ENCODE measurements at places on chromosomes 1 and 21.

DNA sequence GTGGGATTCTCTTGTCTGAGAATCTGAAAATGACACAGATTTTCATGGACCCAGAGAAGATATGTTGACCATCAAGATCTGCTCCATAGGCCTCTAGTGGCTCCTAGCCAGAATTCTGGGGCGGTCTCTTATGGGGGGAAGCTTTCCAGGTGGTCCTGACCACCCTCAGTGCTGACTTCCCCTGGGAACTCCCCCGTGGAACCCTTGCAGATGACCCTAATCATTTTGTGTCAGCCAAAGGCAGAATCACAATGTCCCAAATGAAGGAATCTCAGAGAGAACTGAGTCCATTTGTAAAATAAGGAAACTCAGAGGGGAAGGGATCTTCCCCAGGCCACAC lies 3.6 kb downstream of the HEYL start:
- no peak for DNase-seq

DNA sequence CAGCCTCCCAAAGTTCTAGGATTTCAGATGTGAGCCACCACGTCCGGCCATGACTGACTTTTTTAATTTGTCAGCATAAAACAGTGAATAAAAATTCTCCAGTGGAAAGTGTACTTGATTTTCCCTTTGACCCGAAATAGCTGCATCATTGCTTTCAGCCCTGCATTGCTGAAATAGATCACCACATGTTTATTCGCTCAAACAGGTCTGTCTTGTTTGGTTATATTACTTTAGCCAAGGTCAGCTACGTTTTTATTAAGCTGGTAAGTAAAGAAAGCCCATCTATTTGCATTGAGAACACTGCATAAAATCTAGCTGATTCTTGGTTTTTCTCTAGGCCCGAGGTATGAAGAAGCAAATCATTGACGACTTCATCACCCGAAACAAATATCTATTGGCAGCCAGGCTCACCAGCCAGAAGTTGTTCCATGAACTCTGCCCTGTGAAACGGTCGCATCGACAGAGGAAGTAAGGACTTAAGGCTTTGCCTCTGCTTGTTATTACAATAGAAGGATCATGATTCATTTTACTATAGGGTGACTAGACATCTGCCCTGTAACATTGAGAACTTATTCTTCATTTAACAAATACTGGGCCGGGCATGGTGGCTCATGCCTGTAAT lies 25.6 kb downstream of the AGMAT start:
- DNase-seq: no peak

DNA sequence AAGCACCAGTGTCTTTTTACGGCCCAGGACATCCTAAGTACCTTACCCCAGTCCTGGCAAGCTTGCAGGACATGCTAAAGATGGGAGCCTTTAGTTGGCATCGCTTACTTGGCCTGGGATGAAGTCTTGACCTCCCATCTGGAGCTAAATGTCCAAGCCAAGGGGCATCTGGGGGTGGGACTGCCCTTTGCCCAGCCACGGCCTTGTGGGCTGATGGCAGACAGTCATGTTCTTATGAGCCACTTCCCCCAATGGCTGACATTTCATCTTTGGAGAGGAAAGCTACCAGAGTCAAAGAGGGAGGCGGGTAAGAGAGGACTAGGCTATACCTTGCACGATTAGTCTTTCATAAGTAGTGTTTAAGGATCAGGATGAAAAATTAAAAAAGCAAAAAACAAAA lies 32.2 kb downstream of the OPTC start:
- no peak for DNase-seq

GRCh38 chr1:8359617-8360481 lies 41.9 kb downstream of the SLC45A1 start:
- no peak for DNase-seq

DNA sequence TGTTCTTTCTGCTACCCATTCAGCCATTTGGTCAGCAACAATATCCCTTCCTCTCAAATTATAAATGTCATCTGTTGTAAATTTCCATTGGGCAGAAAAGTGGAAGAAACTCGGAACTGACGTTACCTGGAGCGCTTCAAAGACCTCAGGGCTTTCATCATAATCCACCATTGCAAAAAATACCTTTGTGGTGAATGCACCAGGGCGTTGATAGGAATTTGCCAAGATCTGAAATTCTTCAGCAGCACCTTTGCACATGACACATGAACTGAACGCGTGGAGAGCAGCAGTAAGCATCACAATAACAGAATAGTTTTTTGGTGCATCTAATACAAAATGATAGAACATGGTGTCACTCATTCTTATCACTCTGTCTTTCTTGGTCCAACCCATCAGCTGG lies 3.1 kb upstream of the TEKT2 start:
- DNase-seq: no peak

DNA sequence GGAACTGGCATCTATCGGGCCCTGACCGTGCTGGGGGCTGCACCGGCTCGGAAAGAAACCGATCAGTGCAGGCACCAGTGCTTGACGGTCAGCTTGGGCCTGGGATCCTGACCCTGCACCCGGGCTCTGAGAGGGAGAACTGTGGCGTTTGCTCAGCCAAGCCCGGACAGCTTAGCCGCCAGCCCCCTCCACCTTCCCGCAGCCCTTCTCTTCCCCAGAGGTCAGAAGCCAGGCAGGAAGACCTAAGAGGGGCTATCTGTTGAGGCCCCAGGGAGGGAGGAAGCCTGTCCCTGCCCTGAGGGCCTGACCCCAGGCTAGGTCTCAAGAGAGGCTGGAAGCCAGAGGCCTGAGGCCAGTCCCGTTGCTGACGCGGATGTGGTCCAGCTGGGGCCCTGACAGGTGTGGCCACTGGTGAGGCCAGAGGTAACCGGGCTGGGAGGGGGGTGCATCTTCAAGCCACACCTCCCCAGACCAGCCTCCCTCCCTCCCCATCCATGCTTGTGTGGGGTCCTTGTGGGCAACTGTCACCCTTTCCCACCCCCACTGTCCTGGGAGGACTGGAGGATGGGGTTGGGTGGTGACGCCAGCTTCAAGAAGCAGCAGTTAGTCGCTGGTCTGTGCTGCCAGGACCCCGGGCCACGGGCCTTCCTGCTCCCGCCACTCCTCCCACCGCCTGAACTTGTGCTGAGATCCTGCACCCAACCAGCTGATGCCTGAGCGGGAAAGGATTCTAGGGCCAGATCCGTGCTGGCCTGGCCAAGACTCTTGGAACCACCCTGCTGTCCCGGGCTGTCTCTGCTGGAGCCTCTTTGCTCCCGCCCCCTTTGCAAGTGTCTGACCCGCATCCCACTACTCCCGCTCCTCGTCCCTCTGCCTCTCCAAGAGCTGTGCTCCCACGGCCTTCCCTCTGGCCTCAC lies 2.6 kb upstream of the DVL1 start:
- DNase-seq: no peak

- peak; percentile 31 for DNase-seq
Observed at GRCh38 chr21:20996421-20997310, 1.5 kb upstream of the NCAM2 start.

DNA sequence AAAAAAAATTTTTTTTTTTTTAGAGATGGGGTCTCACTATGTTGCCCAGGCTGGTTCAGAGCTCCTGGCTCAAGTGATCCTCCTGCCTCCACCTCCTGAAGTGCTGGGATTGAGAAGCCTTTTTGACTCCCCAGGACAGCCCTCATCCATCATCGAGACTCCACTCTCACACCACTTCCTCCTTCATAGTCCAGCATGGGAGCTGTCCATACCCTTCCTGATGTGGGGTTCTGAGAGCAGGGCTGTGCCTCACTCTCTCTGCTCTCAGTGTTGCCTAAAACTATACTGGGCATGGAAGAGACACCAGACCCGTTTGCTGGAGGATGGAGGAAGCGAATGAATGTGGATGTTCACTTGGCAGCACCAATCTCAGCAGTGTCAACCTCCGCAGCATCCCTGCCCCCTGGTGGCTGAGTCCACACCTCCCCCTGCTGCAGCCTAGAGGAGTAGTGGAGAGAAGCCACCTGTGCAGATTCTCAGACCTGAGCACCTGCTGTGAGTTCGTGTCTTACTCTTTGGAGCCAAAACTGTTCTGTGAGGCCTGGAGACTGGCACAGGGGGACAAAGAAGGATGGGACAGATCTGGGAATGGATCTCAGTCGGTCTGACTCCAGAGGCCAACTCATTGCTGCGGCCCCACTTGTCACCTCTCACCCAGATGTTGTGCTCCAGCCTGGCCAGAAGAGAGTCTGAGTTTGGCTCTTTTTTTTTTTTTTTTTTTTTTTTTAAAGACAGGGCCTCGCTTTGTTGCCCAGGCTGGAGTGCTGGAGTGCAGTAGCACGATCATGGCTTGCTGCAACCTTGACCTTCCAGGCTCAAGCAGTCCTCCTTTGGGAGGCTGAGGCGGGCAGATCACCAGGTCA lies 17.7 kb downstream of the TINAGL1 start:
- DNase-seq: peak; percentile 88

GRCh38 chr1:225378880-225379279 lies 49.0 kb downstream of the LBR start:
- peak; percentile 88 for DNase-seq

GRCh38 chr1:5755552-5756125 lies 236.6 kb downstream of the NPHP4 start:
- DNase-seq: no peak

GRCh38 chr1:107963601-107964335 lies 1.2 kb downstream of the VAV3 start:
- DNase-seq: peak; percentile 57

GRCh38 chr1:57424231-57425027 lies 569 bp upstream of the DAB1 start:
- peak; percentile 85 for DNase-seq

- DNase-seq: no peak
Observed at GRCh38 chr21:42568376-42568775, 54.7 kb downstream of the SLC37A1 start.

GRCh38 chr1:98351561-98351960 lies 310.0 kb upstream of the SNX7 start:
- DNase-seq: no peak

DNA sequence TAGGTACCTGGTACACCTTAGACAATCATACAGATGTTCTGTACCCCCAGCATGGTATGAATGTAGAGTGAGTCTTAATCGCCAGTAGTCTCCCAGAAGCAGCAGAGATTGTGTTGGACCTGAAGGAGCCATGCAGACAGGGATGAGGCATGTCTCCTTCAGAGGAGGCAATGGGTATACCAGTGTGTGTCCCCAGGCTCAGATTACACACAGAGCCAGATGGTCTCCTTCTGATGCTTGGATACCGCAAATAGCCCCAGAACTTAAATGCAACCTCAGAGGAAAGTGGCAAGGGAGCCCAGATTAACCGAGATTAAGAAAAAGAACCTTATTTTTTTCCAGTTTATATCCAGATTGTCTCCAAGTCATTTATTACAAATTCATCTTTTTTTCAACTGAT lies 96.8 kb upstream of the C21orf91 start:
- no peak for DNase-seq

GRCh38 chr1:223444411-223444810 lies 51.2 kb downstream of the CCDC185 start:
- DNase-seq: no peak

DNA sequence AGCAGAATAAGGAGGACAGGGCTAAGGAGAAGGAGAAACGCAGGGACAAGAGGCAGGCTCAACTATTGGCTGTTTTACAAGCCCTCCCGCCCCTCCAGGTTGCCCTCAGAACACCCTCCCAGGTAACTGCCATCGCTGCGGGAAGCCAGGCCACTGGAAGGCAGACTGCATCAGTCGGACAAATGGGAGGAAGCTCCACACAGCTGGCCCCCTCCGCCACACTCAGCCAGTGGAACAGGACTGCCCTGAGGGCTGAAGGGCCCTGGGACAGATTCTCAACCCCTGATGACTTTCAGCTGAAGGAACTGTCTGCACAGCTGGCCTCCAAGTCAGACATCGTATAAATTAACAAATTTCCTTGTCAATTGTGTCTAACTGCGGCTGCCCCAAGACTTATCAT lies 21.8 kb downstream of the LRRC3 start:
- DNase-seq: no peak

DNA sequence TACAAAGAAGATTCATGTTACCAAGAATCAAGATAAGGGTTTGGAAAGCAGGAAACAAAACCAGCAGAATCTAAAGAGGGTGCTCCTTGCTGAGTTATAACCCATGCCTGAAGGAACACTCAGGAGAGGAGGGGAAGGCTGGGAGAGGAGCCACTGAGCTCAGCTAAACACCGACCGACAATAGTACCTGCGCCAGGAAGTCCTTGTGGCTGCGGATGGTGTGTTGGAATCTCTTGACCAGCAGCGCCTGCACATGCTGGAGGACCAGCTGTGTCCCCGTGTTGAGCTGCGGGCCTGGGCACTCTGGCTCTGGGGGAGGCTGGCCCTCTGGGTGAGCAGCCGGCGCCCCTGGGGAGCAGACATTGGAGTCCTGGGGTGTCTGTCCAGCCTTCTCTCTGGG lies 89.4 kb downstream of the ABCA4 start:
- no peak for DNase-seq

- DNase-seq: no peak
Observed at GRCh38 chr1:112735752-112736151, 20.6 kb upstream of the PPM1J start.

DNA sequence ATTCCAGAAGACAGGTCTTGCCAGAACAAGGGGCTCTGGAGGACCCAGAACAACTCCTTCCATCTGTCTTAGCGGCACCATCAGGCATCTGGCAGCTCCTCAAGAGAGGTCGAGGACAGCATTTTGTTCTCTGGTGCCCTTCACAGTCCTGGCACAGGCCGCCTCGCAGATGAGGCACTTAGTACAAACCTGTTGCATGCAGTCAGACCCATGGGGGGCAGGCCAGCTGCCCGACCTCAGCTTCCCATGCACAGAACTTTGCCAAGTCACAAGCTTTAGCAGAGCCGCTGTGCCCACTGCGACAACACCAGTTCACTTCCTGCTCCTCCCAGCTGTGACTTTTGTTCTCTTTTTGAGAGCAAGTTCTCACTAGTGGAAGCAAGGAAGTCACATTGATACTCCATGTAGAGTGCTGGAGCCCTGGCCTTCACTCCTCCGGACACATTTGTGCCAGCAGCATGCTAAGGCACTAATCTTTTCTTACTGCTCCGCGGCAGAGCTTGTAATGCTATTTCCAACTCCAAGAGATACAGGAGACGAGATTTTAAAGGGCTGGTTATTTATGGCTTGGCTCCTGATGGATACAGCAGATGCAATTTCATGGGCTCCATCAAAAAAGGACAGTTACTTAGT lies 44.6 kb downstream of the HMGB4 start:
- DNase-seq: no peak

DNA sequence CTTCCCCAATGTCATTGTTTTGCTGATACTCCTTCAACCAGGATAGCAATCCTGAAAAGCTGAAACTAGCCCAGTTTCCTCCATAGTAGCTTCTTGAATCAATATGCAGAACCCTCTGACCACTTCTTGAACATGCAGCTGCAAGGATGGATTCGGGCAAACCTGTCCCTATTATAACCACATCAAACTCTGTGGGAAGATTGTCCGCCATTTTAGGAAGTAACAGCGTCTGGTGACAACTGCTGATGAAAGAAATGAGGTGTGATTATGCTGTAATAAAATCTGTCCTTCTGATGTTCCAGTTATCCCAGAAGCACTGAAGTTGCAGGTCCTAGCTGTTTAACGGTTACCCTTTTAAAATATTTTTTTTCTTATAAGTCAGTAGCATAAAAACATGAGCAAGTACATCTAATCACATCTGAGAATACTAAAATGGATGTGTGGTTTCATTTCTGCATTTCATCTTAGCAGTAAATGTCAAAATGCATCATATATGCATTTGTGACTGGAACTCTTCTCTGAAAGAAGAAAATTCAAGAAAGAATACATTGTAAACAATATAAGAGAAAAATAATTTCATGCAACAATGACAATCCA lies 4.5 kb downstream of the CHML start:
- no peak for DNase-seq

- no peak for DNase-seq
Observed at GRCh38 chr1:29417971-29418370, 181.6 kb downstream of the PTPRU start.

All from H9 (cell line).